Activated T-helper 1 cell treated with anti-CD3 and anti-CD28 coated beads, Interleukin-12 subunit alpha, Interleukin-12 subunit beta, Interleukin-2, Interleukin-4 antibody, amounts not matched to agents 30 ng/mL and 10 ng/mL and 1 ng/mL, durations not matched to agents 14 hours and 24 hours and 36 hours (primary cell): ENCODE measurements at places on chromosomes 3 and 15. TPM values are rescaled to one million over a fixed set of nuclear protein-coding genes. Genes with fewer than 3 reads are reported as not detected.

GRCh38 chr15:94674296-94674695 lies 442.9 kb downstream of the MCTP2 start:
- no peak for DNase-seq

- no peak for DNase-seq
These were observed 34.9 kb downstream of the ABHD2 start for GRCh38 chr15:89123181-89123525.

GRCh38 chr3:10708216-10708893 lies 107.7 kb upstream of the SLC6A11 start:
- no peak for DNase-seq

Gene TRH
- not detected in 2 replicates for total RNA-seq

DNA sequence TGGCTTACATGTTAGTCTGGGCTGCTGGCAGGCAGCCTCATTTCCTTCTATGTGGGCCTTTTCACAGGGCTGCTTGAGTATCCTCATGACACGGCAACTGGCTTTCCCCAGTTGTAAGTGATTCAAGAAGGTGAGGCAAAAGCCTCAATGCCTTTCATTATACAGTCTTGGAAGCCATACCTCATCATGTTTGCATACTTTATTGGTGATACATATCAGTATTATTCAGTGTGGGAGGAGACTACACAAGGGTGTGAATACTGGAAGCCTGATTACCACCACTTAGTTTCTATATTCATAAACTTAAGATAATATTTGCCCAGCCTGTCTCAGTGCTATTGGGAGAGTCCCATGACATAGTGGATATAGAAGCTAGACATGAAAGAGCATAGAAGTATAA lies 346.8 kb downstream of the SOX2 start:
- DNase-seq = no peak

DNA sequence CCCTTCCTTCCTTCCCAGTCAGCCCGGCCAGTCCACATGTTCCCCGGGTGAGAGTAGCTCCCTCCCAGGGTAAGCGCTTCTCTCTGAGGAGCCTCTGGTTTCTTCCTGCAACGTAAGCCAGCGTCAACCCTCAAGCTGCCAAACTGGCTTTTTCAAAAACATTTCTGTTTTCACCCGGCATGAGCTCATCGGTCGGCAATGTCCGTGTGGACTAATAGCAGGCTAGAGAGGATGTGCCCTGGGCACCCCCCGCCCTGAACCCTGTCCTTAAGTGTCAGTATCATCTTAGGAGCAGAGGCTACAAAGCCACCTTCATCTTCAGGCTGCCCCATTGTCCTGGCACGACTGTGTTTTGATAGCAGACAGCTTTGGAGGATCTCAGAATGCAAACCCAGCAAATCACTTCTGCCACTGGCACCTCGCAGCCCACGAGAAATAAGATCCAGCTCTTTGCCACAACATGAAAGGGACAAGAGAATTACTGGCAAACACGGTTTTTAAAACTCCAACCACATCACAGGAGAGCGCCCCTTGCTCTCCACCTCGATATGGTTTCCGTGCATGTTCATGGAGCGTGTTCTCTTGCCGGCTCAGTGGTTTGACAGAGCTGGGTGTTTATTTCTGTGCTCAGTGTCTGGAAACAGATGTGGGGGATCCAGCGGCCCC lies 9.9 kb downstream of the ALDH1A3 start:
- no peak for DNase-seq

Gene AMIGO3
- total RNA-seq = 0.39 TPM in 1 of 2 replicates, not detected in the other

DNA sequence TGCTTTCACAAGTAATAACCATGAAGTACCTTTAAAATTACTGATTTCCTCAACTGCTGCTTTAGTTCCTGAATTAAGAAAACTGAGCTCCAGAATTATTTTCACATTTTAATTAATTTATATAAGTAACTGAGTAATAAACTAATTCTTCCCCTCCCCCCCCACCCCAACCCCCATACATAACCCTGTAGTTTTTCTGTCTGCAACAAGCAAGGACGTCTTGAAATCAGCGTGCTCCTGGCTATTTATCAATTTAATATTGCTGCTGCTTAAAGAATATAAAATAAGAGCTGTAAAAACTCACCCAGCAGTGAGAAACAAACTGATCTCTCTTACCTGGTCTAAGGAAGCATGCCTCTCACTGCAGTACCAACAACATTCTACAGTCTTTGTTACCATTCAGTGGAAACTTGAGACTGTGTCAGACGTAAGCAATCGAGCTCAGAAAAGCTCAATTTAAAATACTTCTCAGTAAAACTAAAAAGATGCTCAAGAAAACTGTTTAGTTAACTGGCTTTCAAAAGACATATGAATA lies 121.0 kb downstream of the TFDP2 start:
- peak; percentile 22 for DNase-seq

Gene IL17RB
- total RNA-seq = 0.91 and 1.2 TPM in 2 replicates

Gene NRROS
- total RNA-seq = 37.8 and 38.8 TPM in 2 replicates

- DNase-seq = no peak
These were observed 14.4 kb downstream of the TMPRSS7 start for GRCh38 chr3:112048911-112049310.

DNA sequence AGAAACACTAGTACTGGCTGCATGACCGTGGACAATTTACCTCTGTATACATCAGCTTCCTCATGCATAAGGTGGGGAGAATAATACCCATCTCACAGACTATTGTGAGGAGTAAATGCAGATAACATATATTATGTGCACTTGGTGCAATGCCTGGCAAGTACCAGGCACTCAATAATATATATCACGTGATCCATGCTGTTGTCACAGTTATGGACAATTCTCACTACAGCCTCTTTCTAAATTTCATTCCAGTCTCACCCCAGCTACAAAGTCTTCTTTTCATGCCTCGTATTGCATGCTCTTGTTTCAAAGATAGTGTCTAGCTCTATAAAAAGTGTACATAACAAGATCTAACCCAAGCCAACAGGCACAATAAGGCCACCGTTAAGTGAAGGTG lies 494.3 kb upstream of the ADAMTS9 start:
- DNase-seq = no peak

Gene FANCD2OS
- not detected in 2 replicates for total RNA-seq
